IMR-90 (cell line): ENCODE measurements at places on chromosomes 1 and 21.

- no peak for DNase-seq
Observed at GRCh38 chr1:38923607-38924006, 18.0 kb downstream of the RHBDL2 start.

DNA sequence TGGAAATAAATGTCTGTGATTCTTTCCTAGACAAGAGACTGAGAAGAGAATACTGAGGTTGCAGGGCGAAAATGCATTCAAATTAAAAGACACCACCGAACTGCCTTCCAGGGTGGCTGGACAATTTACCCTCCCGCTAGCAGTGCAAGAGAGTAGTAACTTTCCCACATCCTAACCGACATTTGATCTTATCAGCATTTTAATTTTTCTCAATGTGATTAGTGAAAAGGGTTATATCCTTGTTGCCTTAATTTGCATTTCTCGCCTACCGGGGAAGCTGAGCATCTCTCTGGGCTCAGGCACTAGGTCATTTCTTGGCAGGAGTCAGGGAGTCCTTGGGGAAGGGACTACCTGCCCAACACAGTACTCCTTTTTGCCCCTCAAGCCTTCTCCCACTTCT lies 2.8 kb downstream of the TNFRSF8 start:
- DNase-seq, result no peak

DNA sequence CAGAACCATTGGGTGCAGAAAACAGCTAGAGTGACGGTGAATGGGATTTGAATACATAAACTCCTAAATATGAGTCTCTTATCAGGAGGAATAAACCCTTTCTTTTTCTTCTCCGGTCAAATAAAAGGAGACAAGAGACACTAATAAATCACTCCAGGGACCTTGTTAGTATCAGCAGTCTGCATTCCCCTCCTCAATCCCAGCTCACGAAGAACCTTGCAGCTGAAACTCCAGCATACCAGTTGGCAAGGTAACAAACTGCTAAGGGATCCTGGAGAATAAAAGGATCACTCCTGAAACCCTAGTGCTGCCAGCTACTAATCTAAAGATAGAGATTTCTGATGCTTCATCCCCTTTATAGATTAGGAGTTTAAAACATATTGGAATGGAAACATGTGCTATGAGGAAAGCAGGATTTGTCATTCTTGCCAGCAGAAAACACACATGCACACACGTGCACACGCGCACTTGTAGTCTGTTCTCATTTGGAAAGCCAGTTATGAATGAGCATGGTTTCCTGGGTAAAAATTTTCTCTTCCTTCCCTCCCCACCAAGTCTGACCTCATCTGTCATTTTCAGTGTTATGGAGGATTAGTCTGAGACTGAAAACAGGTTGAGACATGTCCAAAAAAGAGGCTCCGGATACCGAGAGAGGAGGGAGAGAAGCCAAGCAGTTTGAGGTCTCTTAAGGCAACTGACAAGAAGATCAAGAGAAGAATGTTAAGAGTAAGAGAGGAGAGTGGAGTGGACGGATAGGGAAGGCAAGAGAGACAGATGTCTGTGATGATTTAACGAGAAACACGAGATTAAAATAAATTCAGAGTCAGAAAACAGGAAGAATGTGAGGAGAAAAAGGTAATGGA lies 10.9 kb downstream of the IER5 start:
- peak; percentile 47 for DNase-seq

DNA sequence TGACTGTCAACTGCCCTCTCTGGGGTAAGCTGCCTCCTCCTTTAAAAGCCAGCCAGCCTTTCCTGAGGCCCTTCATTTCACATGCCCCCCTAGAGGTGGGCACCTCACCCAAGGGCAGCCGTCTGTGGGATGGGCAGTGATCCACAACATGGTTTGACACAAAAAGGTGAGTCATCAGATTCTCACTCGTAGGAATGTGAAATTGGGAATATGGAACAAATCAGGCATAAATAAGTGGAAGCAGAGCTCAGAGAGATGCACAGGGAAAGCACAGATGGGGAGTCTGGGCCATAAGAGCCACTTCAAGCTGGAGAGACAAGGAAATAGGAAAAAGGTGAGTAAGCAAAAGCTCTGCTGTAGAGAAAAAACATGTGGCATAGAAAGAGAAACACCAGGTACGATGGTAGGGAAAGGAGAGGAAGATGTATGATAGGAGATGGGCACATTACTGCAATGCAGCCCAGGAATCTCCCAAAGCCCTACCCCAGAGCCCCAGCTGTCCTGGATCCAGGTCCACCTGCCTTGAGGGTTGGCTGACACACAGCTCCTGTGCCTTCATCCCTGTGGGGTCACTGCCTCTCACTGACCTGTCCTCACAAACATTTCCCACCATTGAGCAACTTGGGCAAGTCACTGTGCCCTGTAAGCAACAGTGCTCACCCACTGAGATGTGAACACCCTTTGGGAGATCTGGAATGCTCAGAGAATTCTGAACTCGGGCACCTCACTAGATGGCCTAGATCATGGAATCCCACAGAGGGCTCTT lies 86.6 kb downstream of the ASTN1 start:
- DNase-seq, result no peak

DNA sequence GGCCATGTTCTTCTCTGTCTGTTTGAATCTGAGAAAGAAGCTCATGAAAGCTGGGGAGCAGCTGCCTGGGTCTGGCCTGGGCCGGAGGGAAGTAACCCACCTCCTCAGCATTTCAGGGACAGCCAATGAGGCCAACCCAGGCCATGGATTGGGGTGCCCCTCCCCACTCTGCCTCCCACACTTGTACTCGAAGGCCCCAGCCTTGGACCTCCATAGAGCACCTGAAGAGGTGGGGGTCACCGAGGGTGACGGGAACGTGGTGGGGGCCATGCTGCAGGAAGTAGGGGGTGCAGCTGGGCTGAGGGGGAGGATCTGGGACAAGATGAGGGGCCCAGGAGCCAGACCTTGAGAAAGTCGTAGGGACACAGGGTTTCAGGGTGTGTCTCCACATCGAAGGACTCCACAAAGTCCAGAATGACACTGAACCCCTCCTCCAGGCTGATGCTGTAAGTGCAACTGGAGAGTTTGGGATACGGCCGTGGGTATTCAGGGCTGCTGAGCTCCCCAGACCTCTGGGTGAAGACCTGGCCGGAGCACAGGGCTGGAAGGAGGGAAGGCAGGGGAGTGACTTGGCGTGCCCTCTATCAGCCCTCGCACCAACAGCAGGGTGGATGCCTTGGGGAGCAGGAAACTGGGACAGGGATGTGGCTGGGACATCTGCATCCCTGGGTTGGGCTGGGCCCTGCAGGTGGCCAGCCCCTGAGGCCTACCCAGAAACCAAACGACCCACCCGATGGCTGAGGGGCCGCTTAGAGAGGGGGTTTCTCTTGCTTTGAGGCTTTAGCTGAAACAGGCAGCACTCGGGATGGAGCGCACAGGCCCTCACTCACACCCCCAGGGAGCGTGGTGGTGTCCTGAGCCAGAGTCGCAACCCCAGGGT lies 3.8 kb downstream of the MASP2 start:
- no peak for DNase-seq
